ENCODE measurements at places on chromosomes 6 and 20.

DNA sequence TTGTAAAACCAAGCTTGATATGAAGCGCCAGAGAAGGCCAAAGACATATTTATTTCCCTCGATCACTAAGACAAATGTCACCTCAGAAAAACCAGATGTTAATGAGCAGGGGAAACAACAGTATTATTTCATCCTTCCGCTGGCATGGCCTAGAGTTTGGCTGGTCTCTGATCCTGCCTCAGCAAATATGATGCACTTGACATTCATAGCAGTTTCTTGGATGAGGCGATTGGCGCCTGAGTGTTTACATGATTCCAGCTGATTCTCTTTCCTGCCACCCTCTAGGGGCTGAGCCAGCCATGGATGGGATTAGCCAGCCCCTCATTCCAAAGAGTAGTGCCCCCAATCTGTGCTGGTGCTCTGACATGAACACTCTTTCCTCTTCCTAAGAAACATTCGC is 67.9 kb downstream of the STMND1 start:
- DNase-seq, result no peak

DNA sequence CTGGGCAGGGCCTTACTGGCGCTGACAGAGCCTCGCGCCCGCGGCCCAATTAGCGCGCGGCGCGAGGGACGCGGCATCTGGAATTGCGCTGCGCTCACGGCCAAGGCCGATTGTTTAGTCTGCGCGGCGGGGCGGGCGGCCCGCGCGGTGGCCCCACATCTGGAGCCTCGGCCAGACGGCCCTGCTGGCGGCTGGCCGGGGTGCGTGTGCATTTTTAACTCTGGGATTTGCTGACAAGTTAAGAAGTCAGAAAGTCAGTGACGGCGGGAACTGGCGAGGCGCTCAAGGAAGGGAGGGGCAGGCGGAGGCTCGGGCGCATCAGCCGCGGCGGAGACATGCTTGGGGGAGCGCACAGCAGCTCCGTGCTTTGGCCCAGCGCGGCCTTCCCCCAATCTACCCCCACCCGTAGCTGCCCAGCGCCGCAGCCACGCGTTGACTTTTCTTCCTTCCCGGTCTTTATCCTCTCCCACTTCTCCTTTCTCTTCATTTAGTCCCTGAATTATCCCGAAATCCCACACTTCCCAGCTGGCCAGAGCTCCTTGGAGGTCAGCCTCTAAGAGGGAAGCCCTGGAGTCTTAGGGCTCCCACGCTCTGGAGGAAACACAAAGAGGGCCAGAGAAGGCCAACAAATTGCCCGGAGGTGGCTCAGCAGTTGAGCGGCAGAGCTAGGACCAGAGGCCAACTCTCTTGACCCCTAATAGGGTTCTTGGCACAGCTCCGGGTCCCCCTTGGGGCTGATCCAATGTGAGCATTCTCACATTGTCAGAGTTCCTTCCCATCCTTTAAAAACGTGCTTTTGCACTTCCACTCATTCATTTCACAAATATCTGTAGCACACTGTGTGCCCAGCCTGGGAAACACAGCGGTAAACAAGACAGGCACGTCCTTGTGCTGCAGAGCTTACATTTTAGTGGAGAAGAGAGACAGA is 40.8 kb upstream of the FOXP4 start:
- DNase-seq, result no peak

GRCh38 chr20:47857569-47858464 is 72.5 kb upstream of the SULF2 start:
- DNase-seq, result no peak

- no peak for DNase-seq
Observed at GRCh38 chr20:41783423-41784208, 165.4 kb upstream of the CHD6 start.

DNA sequence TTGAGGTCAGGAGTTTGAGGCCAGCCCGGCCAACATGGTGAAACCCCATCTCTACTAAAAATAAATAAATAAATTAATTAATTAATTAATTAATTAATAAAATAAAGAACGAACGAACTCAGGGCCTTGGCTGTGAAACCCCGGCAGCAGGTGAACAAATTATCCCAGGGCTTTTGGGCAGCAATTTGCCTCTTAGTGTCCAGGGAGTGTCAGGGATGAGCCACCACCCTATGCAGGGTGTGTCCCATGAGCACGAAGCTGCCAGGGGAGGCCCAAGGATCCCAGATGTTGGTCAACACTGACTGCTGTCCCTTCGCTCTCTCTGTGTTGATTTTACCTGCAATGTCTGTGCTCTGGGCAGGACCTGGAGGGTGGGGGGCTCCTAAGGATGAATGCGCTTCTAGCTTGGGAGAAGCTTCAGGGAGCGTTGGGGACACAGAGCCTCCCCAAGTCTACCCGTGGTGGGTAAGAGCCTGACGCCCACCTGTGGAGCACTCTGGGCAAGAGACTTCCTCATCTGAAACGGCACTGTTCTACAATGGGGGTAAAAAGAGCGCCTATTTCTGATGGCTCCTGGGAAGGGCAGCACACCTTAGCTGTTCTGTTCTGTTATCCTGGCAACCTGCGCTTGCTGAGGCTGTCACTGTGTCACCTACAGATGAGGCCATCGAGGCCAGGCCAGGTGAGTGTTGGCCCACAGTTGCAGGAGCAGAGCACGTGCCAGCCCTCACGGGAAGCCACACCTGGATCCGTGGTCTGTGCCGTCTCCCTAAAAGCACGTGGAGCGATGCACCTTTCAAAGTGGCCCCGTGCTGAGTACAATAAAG is 125.5 kb upstream of the CDH4 start:
- DNase-seq, result no peak

DNA sequence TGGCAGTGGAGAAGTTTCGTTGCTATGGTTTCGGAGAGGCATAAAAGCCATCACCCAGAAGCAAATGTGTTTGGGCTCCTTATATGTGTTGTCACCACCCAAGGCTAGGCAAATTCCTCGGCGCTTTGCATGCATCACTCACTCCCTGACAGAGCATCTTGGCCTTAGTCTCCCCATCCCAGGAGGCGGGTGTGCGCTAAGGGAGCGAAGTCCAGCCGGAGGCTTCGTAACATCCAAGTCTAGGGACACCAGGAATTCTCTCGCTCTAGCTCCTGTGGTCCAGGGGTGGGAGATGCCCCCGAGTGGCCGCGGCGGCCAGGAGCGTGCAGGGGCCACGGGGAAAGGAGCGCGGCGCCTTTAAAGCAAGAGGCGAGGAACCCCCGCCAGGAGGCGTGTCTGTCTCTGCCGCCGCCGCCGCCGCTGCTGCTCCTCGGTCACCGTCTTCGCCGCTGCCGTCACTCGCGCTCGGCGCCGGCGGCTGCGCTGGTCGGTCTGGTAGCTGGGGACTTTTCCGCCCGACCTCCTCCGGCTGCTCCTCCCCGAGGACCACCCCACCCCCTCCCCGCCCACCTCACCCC is at the start of gene GRIK2:
GRIK2 (plus strand) TSS at position 458 of the 578 bp plus-strand sequence.
- DNase-seq, result no peak

- DNase-seq, result no peak
Observed at GRCh38 chr20:24109008-24109407, 120.4 kb upstream of the GGTLC1 start.

GRCh38 chr6:3784423-3784822 is 32.9 kb upstream of the PXDC1 start:
- no peak for DNase-seq

DNA sequence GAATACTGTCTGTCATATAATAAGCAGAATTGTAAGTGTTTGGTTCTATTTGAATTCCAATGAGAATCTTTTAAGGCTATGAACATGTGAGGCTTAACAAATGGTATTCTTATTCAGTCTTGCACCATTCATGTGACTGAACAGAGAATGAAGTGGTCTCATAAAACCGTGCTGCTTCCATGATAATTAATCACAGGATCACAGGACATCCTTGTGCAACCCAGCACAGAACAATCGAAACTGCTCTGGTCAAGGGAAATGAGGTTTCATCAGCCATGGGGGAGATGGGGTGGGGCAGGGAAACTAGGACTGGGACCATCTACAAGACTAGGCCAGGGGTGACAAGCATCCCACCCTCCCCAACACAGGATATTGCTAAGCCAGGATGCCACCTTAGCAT is 6.0 kb downstream of the PPIL6 start:
- DNase-seq, result no peak

DNA sequence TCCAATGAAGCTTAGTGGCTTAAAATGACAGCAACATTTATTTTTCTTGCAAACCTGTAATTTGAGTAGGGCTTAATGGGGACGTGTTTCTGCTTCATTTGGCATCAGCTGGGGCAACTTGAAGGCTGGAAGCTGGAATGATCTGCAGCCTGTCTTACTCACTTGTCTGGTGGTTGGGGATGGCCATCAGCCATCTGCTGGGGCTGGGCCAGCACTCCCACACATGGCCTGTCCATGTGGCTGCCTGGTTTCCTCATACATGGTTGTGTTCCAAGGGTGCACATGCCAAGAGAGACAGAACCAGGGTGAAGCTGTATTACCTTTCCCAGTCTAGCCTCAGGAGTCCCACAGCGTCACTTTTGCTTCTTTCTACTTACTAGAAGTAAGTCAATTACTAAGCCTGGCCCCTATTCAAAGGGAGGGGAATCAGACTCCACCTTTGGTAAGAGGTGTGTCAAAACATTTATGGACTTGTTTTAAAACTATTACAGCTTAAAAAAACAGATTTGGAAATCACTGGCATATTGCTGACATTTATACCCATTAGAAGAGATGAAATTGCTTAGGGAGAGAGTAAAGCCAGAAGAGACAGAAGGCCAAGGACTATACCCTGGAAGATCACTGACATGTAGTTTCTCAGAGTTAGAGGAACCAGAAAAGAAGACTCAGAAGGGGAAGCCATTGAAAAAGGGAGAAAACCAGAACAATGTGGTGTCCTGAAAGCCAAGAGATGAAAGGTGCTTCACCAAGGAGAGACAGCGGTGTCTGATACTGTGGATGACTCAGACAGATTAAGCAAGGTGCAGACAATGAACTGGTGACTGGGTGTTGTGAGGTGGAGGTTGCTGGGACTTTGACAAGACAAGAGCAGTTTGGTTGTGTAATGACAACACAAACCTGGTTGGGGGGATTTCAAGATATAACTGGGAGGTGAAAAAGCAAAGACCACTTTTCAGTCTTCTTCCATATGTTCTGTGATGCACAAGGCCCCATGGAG is 345.2 kb downstream of the GJA1 start:
- no peak for DNase-seq

DNA sequence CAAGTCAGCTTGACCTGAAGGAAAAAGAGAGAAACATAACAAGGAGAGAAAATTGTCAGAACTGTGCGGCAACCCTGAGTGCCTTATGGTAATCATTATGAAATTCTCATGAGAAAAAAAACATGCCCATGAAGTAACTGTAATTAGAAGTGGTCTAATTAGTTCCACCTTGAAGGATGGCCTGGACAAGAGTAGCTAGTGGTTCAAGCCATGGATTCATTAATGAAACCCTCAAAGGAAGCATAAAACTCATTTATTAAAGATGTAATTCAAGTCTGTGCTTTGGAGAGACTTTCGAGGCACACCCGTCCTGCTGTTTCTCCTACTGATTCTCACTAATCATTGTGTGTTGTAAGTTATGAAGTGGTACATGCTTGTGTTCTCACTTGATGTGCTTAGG is 160.2 kb downstream of the PHF3 start:
- no peak for DNase-seq

- DNase-seq, result no peak
Observed at GRCh38 chr20:48019496-48019895, 234.2 kb upstream of the SULF2 start.

GRCh38 chr6:133359256-133359655 is 118.1 kb downstream of the EYA4 start:
- DNase-seq, result no peak

DNA sequence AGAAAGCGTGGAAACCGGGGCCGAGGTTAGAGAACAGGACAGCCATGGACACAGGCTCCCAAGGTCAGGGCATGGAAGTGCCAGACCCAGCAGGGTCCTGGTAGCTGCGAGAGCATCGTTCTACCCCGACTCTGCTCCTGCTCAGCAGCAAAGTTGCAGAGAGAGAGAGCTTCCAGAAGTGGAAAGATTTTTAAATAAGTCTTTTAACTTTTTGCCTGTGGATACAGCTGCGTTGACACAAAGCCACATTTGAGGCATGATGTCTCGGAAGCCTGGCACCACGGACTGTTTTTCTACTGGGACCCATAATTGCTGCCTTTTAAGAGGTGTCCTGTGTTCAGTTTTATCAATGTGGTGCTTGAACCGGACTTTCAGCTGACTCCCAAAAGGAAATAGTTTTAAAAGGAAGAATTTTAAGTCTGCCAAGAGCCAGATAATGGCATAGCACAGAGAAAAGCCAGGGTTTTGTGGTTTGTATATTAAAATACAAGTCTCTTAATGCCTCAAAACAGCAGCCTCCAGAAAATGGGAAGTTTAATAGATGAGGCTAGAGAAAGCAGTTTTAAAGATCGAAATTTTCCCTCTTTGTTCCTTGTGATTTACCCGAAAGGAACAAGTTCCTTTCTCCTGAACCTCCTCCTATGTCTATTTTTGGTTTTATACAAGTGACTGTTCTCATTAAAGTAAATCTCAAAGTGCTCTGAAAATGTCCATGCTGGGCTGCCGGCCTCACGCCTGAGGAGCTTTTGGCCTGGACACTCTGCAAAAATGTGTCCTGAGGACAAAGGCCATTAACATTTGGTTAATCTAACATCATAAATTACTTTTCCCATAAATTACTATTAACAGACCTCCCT is 91.5 kb downstream of the RIN2 start:
- no peak for DNase-seq

DNA sequence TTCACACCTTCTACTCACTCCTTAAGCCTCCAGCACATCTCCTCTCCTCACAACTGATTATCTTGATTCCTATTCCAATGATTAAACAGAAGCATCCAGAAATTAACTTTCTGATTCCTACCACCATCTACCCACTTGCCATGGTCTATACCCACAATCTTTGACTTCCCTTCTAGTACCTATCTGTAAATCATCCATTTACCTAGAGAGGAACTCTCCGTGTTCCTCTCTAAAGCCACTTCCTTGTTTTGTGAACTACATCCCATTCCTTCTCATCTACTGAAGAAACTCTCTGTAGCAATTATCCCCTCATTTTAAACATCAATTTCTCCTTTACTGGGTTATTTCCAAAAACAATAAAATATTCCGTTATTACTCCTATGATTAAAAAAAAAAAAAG is 167.3 kb downstream of the ARHGAP18 start:
- DNase-seq, result no peak

- no peak for DNase-seq
Observed at GRCh38 chr20:50624351-50625016, 66.9 kb downstream of the RIPOR3 start.

DNA sequence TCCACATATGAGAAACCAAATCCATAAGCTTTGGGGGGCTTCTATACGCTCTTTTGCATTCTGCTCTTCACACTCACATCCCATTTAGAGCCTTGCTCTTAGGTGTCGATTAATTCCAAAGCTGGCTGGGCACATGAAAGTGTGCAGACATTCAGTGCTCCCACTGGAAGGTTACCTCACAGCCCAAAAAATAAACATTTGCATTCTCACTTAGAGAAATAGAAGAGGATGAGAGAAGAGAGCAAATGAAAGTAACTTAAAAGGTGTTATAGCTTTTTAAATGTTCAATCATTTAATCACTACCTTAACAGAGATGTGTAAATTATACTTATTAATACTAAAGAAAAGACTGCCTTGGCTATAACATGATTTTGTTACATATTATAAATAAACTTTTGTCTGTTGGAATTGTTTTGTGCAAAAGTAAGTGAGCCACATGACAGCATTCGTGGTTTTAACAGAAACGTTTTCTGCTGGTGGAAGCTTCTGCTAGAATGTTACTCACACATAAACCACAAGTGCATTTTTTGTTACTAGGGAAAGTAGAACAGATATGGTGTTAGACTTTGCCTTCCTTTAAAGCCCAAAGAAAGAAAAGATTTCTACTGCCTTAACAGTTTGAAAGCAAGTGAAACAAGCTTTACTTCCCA is 116.7 kb downstream of the SIM1 start:
- DNase-seq, result no peak

- DNase-seq, result no peak
Observed at GRCh38 chr6:21037453-21037852, 503.2 kb downstream of the CDKAL1 start.

GRCh38 chr6:157326979-157327378 is 3.7 kb upstream of the TMEM242 start:
- no peak for DNase-seq

All from activated naive CD8-positive, alpha-beta T cell treated with anti-CD3 and anti-CD28 coated beads, Interleukin-2, amount 50 U/mL, for 16 hours (primary cell).